Stimulated activated CD4-positive, alpha-beta T cell treated with anti-CD3 and anti-CD28 coated beads, Interleukin-1b, Interleukin-23, amount 100 ng/mL, for 1 hour (primary cell): ENCODE measurements at places on chromosomes 7 and 10.

DNA sequence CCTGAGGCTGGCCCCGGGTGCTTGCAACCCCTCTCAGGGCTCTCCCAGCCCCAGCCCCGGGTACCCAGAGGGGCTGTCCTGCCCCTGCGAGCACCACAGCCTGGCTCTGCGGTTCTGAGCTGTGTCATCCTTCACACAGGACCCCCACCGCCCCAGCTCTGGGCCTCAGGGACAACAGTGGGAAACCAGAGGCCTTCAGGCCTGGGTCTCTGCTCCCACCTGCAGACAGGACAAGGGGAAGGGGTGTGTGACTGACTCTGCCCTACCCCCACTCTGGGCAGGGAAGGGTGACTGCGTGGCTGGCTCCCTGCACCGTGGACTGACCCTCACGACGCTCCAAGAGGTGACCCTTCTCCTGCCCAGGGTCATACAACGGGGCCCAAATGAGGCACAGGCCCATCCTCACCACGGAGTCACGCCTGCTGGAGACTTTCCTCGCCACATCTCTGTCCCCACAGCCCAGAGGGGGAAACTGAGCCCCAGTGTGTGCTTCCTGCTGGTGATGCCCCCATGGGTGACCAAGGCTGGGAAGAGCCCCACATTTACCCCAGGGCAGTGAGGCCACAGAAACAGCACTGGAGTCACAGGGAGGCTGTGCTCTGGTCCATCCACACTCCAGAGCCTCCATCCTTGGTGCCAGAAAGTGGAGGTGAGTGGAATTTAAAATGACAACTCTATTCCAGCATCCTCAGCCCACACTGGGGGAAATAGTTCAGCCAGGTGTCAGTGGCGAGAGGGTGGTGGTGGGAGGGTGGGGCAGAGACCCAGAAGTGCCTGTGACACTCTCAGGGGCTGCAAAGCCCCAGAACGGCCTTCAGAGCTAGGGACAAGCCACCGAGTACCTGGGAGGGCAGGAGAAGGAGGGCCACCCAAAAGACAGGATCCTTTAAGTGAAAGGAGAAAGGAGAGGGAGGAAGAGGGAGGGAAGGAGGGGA, 13.6 kb downstream of the CAMK2B start:
- no peak for DNase-seq

DNA sequence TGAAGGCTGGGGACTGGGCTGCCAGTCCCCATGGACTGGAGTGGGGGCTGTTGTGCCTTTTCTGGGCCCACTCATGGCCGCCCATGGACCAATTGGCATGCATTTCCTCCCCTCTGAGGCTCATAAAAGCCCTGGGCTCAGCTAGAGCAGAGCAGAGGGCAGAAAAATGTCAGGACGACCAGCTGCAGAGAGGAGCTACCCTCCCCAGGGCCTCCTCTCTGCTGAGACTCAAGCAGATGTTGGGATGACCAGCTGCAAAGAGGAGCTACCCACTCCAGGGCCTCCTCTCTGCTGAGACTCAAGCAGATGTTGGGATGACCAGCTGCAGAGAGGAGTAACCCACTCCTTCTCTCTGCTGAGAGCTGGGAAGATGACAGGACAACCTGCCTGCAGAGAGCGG, 20.3 kb upstream of the NUB1 start:
- no peak for DNase-seq

GRCh38 chr7:27740449-27741086, 606 bp downstream of the TAX1BP1 start:
- DNase-seq = peak; percentile 60

GRCh38 chr7:91289633-91290254, 25.5 kb downstream of the FZD1 start:
- no peak for DNase-seq

DNA sequence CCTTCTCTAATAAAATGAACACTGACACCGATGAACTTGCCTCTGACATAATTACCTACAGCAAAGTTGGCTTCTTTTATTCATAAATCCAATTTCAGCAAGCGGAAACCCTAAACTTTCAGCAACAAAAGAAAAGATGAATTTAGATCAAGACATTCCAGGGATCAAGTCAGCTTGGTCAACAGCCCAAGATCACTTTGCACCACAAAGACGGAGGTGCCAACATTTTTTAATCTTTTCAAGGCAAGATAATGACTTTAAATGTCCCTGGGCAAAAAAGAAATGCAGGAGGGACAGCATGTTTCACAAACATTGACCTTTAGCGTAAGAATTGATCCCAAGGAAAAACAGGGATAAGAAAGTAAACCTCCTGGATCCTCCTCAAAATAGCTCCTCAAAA, 636.9 kb downstream of the PARD3 start:
- no peak for DNase-seq

DNA sequence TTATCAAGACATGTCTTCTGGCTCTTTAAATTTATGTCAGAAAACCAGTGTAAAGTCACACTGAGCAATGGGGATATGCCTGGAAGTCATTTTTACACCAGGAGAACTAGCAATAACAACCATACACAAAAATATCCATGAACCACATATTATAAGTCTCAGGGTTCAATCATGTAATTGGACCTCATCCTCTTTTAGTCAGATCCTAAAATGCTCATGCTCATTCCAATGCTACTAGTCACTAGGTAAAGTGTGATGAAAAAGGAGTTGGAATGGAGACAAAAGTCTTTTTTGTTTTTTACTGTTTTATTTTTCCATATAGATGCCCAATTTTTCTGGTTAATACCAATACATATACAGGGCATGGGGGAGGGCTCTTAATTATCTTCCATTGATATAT, 306.1 kb downstream of the DGKB start:
- DNase-seq = no peak

- DNase-seq = no peak
These were observed 150.9 kb upstream of the FOXK1 start for GRCh38 chr7:4531236-4531635.

- no peak for DNase-seq
These were observed 7.7 kb upstream of the OPN1SW start for GRCh38 chr7:128783143-128783861.

GRCh38 chr7:79412438-79412837, 41.0 kb downstream of the MAGI2 start:
- no peak for DNase-seq

- no peak for DNase-seq
These were observed 108.9 kb upstream of the FAM20C start for GRCh38 chr7:83441-83840.

- DNase-seq = no peak
These were observed 38.7 kb downstream of the LRRC20 start for GRCh38 chr10:70343712-70344111.

DNA sequence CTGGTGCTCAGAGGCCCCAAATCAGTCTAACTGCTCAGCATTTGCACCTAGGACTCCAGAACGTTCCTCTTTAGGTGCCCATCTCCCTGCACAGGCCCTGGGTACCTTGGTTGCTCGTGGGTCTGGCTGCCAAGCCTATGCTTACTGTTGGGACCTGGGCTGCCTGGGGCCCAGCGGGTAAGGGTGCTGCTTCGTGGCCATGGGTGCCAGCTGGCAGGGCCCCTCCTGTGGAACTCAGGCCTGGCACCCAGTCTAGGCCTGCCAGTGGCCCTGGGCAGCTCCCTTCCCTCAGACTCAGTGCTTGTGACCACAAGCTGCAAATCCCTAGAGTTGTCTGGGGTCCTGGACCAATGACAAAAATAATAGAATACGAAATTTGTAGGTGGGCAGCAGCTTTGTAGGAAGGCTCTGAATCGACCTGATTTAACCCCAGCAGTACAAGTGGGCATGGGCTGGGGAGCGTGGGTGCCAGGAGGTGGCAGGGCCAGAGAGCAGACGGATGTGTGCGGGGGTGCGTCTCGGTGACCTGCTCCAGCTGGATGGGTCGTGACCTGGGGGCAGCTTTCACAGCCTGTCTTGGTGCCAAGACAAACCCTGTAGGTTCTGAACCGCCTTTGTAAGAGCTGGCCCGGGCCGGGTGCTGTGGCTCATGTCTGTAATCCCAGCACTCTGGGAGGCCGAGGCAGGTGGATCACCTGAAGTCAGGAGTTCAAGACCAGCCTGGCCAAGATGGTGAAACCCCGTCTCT, 69.7 kb downstream of the MKI67 start:
- no peak for DNase-seq

GRCh38 chr10:127100983-127101615, 95.3 kb downstream of the INSYN2A start:
- no peak for DNase-seq

DNA sequence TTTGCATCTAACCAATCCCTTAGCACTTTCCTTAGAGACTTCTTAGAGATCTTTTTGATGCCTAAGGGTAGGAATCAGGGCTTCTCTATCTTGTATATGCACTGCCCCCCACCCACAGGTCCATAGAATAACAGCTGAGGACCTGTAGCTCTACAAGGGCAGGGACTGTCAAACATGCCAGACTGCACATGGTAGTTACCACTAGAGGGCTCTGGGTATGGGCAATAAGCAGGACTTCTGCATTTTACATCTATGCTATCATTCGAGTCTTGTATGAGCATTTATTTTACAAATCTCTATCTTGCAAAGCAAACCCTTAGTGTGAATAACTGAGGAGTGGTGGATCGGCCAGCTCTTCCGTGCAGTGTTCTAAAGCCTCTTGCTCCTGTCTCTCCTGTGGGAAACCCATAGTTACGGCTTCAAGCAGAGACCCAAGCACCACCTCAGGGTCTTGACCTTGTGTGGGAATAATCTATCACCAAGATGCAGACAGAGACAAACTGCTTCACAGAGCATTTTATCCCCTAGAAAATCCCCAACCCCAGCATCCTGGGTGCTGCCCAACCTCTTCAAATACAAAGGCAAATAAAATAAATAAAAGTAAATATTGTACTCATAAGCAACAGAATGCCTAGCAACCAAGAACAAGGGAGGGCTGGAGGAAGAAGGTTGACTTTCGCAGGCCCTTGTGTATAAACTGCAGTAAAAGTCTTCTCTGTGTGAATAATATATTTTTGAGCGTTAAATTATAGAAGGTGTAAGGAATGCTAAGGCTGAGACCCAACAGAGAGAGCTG, 219.3 kb downstream of the WDR11 start:
- no peak for DNase-seq

- no peak for DNase-seq
These were observed 214.5 kb downstream of the TWIST1 start for GRCh38 chr7:18902892-18903291.

DNA sequence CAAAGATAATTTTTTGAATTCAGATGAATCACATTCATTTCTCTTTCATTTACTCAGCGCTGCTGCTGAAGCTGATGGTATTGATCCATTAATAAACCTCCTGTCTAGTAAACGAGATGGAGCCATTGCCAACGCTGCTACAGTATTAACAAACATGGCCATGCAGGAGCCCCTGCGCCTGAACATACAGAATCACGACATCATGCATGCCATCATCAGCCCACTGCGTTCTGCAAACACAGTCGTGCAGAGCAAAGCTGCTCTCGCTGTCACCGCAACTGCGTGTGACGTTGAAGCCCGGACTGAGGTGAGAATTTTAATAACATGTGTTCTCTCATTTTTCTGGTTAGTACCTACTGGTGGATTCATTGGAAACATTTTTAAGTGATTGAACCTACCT, 70.2 kb downstream of the ARMC3 start:
- DNase-seq = no peak
